Right atrium auricular region (tissue), 2 donors: ENCODE measurements at places on chromosomes 3 and 15. TPM values are rescaled to one million over a fixed set of nuclear protein-coding genes. Genes with fewer than 3 reads are reported as not detected.

The SOX2 gene
- total RNA-seq: 0.67 TPM

The TP63 gene
- 0.24 TPM for total RNA-seq

- no peaks in the 10 kb centered on the region for H3K27me3 ChIP-seq
- no peak overlapping the region for H3K27ac ChIP-seq
- H3K4me3 ChIP-seq: peak overlapping the region; percentile 6
- DNase-seq: no peak
- no peaks in the 10 kb centered on the region for H3K36me3 ChIP-seq
Measured at GRCh38 chr15:77819851-77820728, 187.4 kb upstream of the LINGO1 start.

DNA sequence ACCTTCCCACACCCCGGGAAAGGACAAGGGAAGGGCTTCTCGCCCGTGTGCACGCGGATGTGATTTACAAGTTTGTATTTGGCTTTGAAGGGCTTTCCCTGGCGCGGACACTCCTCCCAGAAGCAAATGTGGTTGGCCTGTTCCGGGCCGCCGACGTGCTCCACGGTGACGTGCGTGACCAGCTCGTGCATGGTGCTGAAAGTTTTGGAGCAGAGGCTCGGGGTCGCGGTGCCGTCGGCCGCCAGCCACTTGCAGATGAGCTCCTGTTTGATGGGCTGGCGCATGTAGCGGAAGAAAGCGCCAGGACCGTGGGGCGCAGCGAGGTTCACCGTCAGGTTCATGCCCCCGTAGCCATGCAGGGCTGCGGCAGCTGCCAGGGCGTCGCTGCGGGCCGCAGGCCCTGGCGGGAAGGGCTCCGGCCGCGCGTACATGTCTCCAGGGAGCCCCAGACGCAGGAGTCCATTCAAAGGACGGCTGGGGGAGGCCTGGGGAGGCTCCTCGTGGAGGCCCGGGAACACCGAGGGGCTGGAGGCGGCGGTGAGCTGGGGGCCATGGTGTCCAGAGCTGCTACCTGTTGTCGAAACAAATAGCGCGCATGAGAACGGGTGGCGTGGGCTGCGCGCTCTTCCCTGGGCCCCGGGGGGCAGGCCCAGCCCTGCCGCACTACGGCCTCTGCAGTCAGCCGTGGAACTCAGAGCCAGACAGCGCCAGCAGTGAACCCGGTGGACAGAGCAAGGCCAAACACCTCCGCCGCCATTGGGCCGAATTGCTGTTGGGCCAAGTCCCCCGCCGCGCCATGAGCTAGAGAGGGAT lies 10.2 kb downstream of the ZIC4 start:
- no peaks in the 10 kb centered on the region for H3K36me3 ChIP-seq
- H3K4me3 ChIP-seq: no peak overlapping the region
- peaks cover 67% of the 10 kb centered on the region for H3K27me3 ChIP-seq
- DNase-seq: no peak

GRCh38 chr3:180947761-180948390 lies 35.4 kb downstream of the FXR1 start:
- peaks cover 29% of the 10 kb centered on the region for H3K36me3 ChIP-seq
- no peak overlapping the region for H3K27ac ChIP-seq
- no peaks in the 10 kb centered on the region for H3K4me1 ChIP-seq
- H3K4me3 ChIP-seq: no peak overlapping the region
- no peaks in the 10 kb centered on the region for H3K27me3 ChIP-seq
- no peak for DNase-seq

DNA sequence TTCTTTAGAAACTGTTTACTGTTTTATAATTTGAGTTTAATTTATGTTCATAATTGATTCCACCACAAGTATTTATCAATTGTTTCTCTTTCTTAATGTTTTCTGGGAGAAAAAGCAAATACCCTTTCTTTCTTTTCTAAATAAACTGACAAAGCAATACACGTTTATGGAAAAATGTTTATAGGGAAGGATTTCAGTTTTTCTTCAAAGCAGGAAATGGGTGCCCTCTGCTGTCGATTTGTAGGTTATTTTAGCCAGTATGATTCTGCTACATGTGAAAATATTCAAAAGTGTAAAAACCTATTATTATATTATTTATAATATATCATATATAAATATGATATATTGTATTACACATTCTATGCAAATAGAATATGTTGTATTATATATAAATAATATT lies 921.0 kb upstream of the ROBO1 start:
- no peaks in the 10 kb centered on the region for H3K4me1 ChIP-seq
- H3K27me3 ChIP-seq: no peaks in the 10 kb centered on the region
- no peak overlapping the region for H3K4me3 ChIP-seq

DNA sequence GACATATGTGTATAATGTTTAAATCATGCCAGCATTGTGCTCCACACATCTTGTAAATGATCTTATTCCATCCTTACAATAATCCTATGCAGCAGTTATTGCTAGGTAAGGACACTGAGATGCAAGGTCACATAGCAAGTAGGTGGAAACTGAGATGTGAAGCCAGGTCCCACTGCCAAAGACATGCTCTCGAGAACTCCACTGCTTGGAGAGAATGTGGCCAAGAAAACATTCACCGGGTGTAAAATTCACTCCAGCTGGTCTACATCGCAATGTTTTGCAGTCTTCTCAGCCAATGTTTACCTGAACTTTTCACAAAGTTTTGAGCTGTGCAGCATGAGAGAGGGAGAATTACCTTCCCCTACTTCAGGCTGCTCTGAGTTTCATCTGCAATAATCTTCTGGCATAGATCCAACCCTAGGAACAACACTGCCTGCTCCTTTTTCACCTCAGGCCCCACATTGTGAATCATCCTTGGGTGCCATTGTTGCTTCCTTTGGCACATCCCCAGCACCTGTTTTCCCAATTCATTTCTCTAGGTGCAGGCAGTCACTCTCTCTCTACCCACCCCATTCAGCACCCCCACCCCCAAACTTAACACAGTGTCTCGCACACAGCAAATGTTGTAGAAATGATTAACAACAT lies 53.5 kb upstream of the PRTG start:
- no peaks in the 10 kb centered on the region for H3K27me3 ChIP-seq
- no peak overlapping the region for H3K27ac ChIP-seq
- H3K36me3 ChIP-seq: no peaks in the 10 kb centered on the region
- no peak for DNase-seq
- no peak overlapping the region for H3K4me3 ChIP-seq

DNA sequence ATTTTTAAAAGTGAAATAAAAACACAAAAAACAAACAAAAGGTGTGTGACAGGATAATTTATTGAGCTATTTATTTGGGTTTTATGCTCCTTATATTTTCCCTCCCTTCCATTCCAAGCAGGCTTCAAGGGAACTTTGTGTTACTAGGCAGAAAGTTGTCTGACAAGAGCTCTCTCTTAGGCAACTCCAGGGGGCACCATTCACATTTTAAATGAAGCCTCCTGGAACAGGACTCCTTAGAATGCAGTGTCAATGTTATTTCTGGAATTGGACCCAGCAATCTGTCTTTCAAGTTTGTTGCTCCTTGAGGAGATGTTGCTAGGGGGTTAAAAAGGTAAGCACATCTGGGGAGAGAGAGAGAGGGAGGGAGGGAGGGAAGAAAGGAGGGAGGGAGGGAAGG lies 5.4 kb upstream of the RFX7 start:
- no peak for DNase-seq
- H3K36me3 ChIP-seq: no peaks in the 10 kb centered on the region
- no peak overlapping the region for H3K27ac ChIP-seq
- H3K4me3 ChIP-seq: no peak overlapping the region
- no peaks in the 10 kb centered on the region for H3K27me3 ChIP-seq
- H3K4me1 ChIP-seq: no peaks in the 10 kb centered on the region

DNA sequence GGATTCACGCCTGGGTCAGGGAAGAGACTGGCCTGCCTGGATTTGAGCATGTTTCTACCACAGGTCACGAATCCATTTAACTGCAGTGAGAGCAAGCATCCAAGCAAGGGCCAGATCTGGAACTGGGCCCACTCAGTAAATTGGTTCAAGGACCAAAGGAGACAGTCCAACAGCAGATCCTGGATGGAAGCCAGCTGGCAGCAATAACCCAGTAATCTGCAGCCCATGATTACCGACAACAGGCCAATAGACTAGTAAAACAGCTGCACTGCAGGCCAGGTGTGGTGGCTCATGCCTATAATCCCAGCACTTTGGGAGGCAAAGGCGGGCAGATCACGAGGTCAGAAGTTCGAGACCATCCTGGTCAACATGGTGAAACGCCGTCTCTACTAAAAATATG lies 11.8 kb downstream of the SAMD7 start:
- peak; percentile 68 for DNase-seq
- H3K36me3 ChIP-seq: no peaks in the 10 kb centered on the region
- no peak overlapping the region for H3K27ac ChIP-seq

DNA sequence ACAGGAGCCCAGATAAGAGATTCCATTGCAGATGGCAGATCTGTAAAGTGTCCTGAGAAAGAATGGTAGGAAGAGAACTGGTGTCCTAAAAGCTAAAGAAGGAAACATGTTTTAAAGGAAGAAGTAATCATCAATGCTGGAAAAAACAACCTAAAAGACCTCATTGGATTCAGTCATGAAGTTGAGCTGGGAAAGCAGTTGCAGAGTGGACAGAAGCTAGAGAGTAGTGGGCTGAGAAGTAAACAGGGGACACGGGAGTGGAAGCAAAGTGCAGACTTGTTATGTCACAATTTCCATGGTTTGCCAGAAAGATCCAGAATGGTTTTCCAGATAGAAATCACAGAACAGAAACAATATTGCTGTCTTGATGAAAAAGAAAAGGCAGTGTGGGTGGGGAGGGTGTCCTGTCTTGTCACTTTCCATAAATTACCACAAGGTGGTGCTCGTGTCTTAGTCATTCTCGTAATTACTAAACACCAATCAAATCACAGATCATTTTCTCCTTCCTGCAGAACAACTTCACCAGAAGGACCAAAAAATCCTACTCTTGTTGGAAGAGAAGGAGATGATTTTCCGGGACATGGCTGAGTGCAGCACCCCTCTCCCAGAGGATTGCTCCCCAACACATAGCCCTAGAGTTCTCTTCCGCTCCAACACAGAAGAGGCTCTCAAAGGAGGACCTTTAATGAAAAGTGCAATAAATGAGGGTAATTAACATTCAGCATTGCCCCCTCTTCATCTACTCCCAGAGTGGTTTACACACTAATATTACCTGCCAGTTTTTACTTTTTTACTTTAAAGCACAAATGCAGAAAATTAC lies 64.5 kb downstream of the KLHL25 start:
- H3K27ac ChIP-seq: peak overlapping the region; percentile 46
- H3K27me3 ChIP-seq: no peaks in the 10 kb centered on the region
- no peak for DNase-seq
- peaks cover 98% of the 10 kb centered on the region for H3K36me3 ChIP-seq
- no peaks in the 10 kb centered on the region for H3K4me1 ChIP-seq
- no peak overlapping the region for H3K4me3 ChIP-seq

- H3K36me3 ChIP-seq: no peaks in the 10 kb centered on the region
- no peaks in the 10 kb centered on the region for H3K27me3 ChIP-seq
- H3K27ac ChIP-seq: peak overlapping the region; percentile 91
- peaks cover 17% of the 10 kb centered on the region for H3K4me1 ChIP-seq
- no peak for DNase-seq
Measured at GRCh38 chr15:83206526-83207008, 1.1 kb downstream of the HDGFL3 start.

GRCh38 chr3:74281705-74282104 lies 332.8 kb downstream of the CNTN3 start:
- no peaks in the 10 kb centered on the region for H3K36me3 ChIP-seq
- H3K4me1 ChIP-seq: no peaks in the 10 kb centered on the region
- no peaks in the 10 kb centered on the region for H3K27me3 ChIP-seq
- H3K4me3 ChIP-seq: no peak overlapping the region

DNA sequence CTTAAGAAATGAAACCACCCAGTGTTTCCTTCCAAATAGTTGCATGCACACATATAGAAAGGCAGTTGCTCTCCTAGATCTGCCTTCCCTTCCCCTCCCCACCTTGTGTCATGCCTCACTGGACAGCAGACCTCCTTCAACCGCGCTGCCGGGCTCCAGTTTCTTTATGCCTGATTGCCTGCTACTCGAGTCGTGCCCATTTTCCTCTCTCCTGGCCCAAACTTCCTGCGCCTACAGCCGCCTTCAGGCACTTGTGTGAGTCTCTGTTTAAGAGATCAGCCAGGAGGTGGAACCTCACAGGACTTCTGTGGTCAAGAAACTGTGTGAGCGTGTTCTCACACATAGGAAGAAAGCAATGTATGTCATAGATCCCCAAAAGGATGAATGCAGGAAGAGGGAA lies 8.8 kb upstream of the FAM107A start:
- DNase-seq: no peak
- no peaks in the 10 kb centered on the region for H3K27me3 ChIP-seq
- peak overlapping the region; percentile 85 for H3K27ac ChIP-seq
- H3K4me3 ChIP-seq: peak overlapping the region; percentile 53
- no peaks in the 10 kb centered on the region for H3K4me1 ChIP-seq
- H3K36me3 ChIP-seq: no peaks in the 10 kb centered on the region

DNA sequence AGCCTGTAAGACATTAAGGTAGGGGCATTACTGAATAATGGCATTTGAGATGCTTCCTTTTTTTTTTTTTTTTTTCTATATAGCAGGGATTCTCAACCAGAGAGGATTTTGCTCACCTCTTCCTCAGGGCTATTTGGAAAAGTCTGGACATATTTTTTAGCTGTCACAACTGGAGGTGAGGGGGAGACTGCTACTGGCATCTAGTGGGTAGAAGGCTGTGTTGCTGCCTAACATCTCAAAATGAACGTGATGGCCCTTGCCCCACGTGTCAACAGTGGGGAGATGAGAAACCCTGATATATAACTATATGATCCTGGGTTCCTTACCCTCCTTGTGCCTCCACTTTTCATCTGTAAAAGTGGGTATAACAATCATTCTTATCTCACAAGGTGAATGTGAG lies 71.9 kb downstream of the CADPS start:
- H3K4me1 ChIP-seq: no peaks in the 10 kb centered on the region
- H3K27me3 ChIP-seq: no peaks in the 10 kb centered on the region
- no peak for DNase-seq

DNA sequence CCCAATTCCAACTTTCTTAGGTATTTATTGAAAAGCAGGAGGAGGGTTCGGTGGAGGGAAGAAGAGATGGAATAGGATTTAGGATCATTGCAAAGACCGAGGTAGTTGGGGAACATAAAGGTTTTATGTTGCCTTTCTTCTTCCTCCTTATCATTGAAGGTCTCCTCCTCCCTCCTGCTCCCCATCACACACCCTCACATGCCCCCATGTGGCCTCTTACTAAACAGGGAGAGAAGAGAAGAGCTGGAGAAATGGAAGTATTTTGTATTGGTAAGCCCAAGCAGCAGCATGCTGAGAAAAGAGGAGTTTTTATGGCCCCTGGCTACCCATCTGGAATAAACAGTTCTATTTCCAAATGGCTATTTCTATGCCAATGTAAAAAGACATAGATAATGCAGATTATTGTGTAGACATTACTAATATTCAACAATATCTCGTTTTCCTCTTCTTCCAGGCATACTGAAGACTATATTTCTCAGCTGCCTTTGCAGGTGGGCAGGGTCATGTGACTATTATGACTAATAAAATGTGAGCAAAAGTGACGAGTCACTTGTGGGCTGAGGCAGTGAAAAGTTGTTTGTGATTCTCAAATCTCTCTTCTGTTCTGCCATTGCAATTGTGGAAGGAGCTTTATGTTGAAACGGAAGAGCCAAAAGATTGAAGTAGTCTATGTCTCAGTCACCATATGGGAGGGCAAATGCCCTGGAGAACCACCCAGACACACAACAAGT lies 5.2 kb upstream of the GPR176 start:
- DNase-seq: no peak
- H3K36me3 ChIP-seq: no peaks in the 10 kb centered on the region
- H3K4me3 ChIP-seq: no peak overlapping the region
- no peaks in the 10 kb centered on the region for H3K4me1 ChIP-seq

- H3K36me3 ChIP-seq: no peaks in the 10 kb centered on the region
- H3K27ac ChIP-seq: no peak overlapping the region
- H3K4me3 ChIP-seq: no peak overlapping the region
- no peaks in the 10 kb centered on the region for H3K4me1 ChIP-seq
- H3K27me3 ChIP-seq: no peaks in the 10 kb centered on the region
- no peak for DNase-seq
Measured at GRCh38 chr3:116331380-116331779, 113.9 kb downstream of the LSAMP start.
